ENCODE measurements at places on chromosomes 5 and 9. TPM values are rescaled to one million over a fixed set of nuclear protein-coding genes. Genes with fewer than 3 reads are reported as not detected.
A peak's percentile ranks its signal among the peaks of the same experiment; 100 is the strongest.

- H3K4me3 ChIP-seq: no peak overlapping the region
- DNase-seq: no peak
- H3K27me3 ChIP-seq: no peaks in the 10 kb centered on the region
- H3K4me1 ChIP-seq: no peaks in the 10 kb centered on the region
Measured at GRCh38 chr5:89313044-89313443, 430.1 kb upstream of the MEF2C start.

GAS1 gene
- 0.07 TPM for total RNA-seq

GRCh38 chr5:125375143-125375542 lies 628.7 kb upstream of the ZNF608 start:
- H3K27me3 ChIP-seq: no peaks in the 10 kb centered on the region
- H3K27ac ChIP-seq: no peak overlapping the region
- no peaks in the 10 kb centered on the region for H3K36me3 ChIP-seq
- H3K4me3 ChIP-seq: no peak overlapping the region

- peak overlapping the region; percentile 64 for H3K27ac ChIP-seq
- peak overlapping the region; percentile 17 for H3K4me3 ChIP-seq
- H3K36me3 ChIP-seq: no peaks in the 10 kb centered on the region
- H3K27me3 ChIP-seq: no peaks in the 10 kb centered on the region
Measured at GRCh38 chr5:32020271-32020670, 153.8 kb downstream of the GOLPH3 start.

SH2D3C gene
- 68.3 TPM for total RNA-seq

- no peak overlapping the region for H3K27ac ChIP-seq
- H3K4me3 ChIP-seq: no peak overlapping the region
- DNase-seq: no peak
- no peaks in the 10 kb centered on the region for H3K4me1 ChIP-seq
- H3K27me3 ChIP-seq: no peaks in the 10 kb centered on the region
Measured at GRCh38 chr5:139862803-139863202, 67.2 kb downstream of the PSD2 start.

HMGCS1 gene
- total RNA-seq: 34.6 TPM

Measured in naive thymus-derived CD4-positive, alpha-beta T cell (primary cell).